CD8-positive, alpha-beta memory T cell (primary cell): ENCODE measurements at places on chromosomes 11 and 22.

- no peak for DNase-seq
These were observed 65.1 kb upstream of the PITPNB start for GRCh38 chr22:27984001-27984695.

DNA sequence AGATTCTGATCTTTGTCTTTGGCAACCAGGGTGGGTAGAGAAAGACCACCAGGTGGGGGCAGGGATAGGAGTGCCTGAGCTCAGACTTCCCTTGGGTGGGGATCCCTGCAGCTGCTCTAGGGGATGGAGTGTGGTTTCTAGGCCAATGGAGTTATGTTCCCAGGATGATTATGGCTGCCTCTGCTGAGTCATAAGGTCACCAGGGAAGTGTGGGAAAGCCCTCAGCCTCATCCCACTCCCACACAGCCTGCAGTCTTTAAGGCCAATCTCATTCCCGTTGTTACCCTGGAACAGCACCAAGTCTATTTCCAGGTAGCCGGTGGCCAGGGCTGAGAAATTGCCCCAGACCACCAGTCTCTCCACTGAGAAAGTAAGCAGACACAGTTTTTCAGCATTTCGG lies 2269.3 kb upstream of the RAG2 start:
- no peak for DNase-seq

DNA sequence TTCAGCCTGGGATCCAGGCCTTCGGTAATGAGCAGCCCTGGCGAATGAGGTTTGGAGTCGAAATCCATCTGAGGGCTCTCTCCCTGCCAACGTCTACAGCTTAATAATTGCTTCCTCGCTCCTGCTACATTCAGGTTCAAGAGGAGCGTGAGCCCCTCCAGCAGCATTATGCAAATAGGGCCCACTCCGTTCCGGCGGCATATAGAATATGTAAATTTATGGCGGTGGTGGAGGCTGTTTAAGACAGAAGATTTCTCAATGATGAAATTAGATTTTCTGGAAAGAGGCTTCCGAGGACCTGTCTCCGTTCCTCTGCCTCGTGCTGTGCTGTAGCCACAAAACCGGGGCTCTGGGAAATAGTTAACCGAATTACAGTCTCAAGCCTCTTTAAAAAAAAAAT lies 402.8 kb downstream of the MIAT start:
- DNase-seq, result no peak

DNA sequence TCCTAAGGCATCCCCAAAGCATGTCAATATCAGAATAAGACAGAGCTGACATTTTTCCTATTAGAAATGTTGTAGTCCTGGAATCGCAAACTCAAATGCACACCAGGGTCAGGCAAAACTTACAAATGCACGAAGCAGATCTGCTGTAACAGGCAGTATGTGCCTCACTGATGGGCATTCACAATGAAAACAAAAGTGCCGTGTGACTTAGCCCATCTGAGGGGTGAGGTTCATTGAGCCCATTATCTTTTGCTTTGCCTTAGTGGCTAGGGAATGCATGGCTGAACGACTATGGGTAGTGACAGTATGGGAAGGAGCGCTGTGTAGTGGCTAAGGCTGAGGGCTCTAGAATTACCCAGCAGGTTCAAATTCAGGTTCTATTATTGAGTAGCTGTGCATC lies 43.1 kb upstream of the RASSF10 start:
- DNase-seq, result no peak
